ENCODE measurements at places on chromosomes 7 and 10.
A peak's percentile ranks its signal among the peaks of the same experiment; 100 is the strongest.

- no peaks in the 10 kb centered on the region for H3K36me3 ChIP-seq
- peak overlapping the region; percentile 76 for H3K27ac ChIP-seq
- no peak overlapping the region for H3K4me3 ChIP-seq
These were observed 762.7 kb downstream of the KCNMA1 start for GRCh38 chr10:76874896-76875295.

DNA sequence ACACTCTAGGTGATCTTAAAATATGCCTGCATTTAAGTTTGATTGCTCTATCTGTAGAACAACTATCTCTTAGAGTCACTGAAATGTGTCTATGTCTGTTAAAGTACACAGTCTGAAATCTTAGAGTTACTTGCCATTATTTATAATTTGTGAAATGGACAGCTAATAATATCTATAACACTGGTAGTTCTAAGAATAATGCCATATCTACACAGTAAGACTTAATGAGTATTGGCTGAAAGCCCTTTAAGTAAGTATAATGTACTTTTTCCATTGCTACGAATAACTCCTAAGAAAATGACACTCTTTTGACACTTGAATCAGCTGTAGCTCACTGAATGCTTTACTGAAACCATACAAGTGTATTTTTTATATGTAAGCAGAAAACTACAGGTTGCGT, 567.4 kb upstream of the PCDH15 start:
- H3K27ac ChIP-seq, result no peak overlapping the region
- DNase-seq, result no peak
- H3K4me3 ChIP-seq, result no peak overlapping the region
- H3K36me3 ChIP-seq, result no peaks in the 10 kb centered on the region
- no peaks in the 10 kb centered on the region for H3K27me3 ChIP-seq
- H3K4me1 ChIP-seq, result no peaks in the 10 kb centered on the region

DNA sequence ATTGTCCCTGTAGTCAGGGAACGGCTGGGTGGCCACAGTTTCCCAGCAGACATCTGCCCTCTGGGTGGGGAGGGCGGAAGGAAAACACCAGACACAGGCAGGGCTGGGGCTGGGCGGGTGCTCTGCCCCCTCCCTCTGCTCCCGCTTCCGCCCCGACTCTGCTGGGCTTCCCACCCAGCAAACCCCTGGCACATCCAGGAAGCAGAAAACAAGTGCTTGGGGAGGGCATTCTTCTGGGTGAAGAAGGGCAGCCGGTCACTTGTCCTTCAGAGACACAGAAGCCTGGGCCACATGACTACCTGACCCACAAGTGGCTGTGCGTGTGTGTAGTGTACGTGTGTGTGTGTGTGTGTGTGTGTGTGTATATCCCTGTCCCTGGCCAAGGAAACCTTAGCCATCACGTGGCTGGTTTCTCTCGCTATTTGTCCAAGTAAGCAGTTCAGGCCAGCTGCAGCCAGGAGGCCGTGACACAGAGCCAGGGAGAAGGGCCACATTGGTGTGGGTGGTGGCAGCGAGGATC, 77.9 kb downstream of the ZMIZ1 start:
- peaks cover 4% of the 10 kb centered on the region for H3K36me3 ChIP-seq
- peaks cover 67% of the 10 kb centered on the region for H3K4me1 ChIP-seq
- DNase-seq, result peak; percentile 50
- peak overlapping the region; percentile 97 for H3K27ac ChIP-seq

DNA sequence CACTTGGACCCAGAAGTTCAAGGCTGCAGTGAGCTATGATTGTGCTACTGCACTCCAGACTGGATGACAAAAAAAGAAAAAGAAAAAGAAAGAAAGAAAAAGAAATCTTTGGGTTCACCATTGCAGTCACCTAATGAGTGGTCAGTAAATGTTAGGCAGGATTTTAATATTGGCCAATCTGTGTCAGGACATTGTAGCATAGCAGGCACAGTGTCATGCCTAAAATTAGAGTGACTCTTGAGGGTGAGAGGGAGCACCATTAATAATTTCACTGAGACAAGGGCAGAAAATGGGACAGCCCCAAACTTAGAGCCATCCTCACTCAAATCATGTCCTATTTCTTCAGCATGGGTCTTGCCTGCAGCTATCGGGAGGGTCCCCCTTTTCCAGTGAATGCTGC, 221.6 kb upstream of the NRP1 start:
- no peaks in the 10 kb centered on the region for H3K27me3 ChIP-seq
- no peaks in the 10 kb centered on the region for H3K36me3 ChIP-seq
- no peak overlapping the region for H3K4me3 ChIP-seq
- H3K4me1 ChIP-seq, result no peaks in the 10 kb centered on the region
- DNase-seq, result no peak

DNA sequence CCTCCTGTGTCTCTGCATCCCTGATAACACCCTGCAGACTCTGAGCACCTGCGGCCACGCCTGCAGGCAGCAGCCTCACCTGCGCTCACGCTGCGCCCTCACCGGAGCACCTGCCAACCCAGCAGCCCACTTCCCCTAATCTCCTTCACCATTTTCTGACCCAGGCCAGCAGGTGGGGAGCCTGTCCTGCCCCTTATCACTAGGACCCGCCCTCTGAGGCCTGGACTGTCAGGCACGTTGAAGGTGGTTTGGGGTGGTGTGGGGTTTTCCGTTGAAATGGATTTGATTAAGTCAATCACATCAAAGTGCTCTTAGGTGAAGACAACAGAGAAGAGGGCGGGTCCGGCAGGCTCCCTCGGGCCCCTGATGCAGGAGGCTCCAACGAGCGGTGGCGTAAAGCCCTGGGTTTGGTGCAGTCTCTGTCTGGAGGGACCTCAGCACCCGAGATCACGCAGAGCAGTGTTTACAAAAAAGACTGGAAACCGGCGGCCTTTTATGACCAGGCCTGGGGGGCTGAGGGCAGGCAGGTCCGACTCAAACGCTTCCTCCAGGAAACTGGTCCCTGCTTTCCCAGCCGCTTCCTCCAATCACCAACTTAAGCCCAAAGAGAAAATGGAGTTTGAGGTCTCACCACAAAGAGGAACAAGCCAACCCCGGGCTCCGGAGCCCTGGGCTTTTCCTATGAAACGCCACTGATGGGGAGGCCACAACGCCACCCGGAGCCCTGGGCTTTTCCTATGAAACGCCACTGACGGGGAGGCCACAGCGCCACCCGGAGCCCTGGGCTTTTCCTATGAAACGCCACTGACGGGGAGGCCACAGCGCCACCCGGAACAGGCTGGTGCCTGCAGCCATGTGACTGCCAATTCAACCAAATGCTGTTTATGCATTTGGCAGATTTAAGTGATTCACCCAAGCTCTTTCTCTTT, 45.5 kb downstream of the DPYSL4 start:
- H3K4me3 ChIP-seq, result no peak overlapping the region
- no peak overlapping the region for H3K27ac ChIP-seq
- DNase-seq, result no peak

GRCh38 chr10:106609470-106610266, 554.8 kb downstream of the SORCS1 start:
- H3K27ac ChIP-seq, result no peak overlapping the region
- H3K4me1 ChIP-seq, result no peaks in the 10 kb centered on the region
- no peak for DNase-seq
- H3K36me3 ChIP-seq, result no peaks in the 10 kb centered on the region

- H3K36me3 ChIP-seq, result no peaks in the 10 kb centered on the region
- H3K4me1 ChIP-seq, result no peaks in the 10 kb centered on the region
- H3K4me3 ChIP-seq, result no peak overlapping the region
- no peaks in the 10 kb centered on the region for H3K27me3 ChIP-seq
- H3K27ac ChIP-seq, result no peak overlapping the region
These were observed 183.4 kb downstream of the PTPN20 start for GRCh38 chr10:47094636-47095035.

DNA sequence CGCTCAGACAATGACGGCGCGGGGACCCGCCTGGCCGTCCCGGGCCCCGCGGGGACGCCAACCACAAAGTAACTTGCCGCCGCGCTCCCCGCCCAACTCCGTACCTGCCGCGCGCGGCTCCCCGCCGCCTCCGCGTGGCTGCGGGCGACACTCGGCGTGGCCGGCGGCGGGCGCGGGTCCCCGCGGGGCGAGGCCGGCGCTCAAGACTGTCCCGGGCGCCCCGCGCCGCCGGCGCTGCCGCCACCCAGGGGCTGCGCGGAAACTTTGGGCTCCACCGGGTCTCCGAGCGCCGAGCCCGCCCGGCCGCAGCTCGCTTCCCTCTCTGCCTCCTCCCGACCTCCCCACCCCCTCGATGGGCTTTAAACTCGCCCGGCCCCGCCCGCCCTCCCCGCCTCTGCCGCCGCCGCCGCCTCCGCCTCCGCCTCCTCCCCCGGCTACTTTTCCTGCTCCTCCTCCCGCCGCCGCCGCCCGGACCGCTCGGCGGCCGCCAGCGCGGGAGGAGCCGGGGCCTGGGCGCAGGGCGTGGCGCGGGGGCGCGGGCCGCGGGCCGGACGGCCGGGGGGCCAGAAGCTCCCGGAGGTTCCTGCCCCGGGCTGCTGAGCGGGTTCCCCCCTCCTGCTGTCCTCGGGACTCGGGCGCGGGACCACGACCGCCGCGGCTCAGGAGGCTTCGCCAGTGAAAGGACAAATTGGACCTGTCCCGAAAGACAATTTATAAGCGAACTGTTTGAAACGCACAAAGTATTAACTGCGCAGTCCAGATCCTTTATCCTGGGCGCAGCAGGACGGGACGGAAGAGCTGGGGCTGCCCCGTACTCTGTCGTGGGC, 10.6 kb upstream of the GRB10 start:
- peak overlapping the region; percentile 72 for H3K27ac ChIP-seq
- H3K4me3 ChIP-seq, result peak overlapping the region; percentile 73
- no peaks in the 10 kb centered on the region for H3K36me3 ChIP-seq
- H3K4me1 ChIP-seq, result peaks cover 24% of the 10 kb centered on the region
- DNase-seq, result no peak

DNA sequence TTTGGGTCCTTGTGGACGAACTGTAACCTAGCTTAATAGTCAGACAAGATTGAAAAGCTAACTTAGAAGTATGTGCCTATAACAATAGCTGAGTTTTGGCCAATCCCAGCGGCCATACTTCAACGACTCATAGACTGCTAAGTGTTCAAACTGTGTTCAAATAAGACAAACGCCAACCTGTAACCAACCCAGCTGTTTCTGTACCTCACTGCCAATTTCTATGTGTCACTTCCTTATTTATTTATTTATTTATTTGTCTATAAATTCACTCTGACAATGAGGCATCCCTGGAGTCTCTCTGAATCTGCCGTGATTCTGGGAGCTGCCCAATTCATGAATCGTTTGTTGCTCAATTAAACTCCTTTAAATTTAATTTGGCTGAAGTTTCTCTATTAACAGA, 21.7 kb downstream of the ST8SIA6 start:
- no peak overlapping the region for H3K4me3 ChIP-seq
- H3K36me3 ChIP-seq, result no peaks in the 10 kb centered on the region
- no peak for DNase-seq
- no peaks in the 10 kb centered on the region for H3K27me3 ChIP-seq
- H3K27ac ChIP-seq, result no peak overlapping the region

DNA sequence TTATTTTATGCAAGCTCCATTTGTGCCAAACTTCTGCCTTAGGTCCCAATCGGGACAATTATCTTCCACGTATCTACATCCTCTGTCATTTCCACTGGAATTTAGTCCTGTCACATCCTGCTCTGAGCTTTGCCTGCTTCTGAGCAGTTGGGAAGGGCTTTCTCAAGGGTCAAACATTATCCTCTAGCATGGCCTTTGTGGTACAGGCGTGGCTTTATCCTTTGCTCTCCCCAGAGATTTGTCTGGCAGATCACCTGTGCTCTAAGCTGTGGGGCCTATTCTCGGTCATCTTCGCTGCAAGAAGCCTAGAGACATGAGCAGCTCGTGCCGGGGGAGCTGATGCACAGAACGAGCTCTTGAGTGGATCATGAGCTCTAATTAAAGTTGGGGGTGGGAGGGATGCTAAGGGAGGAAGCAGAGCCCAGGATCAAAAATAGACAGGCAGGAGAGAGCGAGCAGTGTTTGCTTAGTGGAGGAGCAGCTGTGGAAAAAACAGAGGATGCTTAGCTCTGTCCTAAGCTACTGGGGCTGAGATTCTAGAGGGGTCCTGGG, 19.8 kb upstream of the TMEM273 start:
- H3K4me3 ChIP-seq, result no peak overlapping the region
- H3K27ac ChIP-seq, result no peak overlapping the region
- no peaks in the 10 kb centered on the region for H3K4me1 ChIP-seq
- H3K36me3 ChIP-seq, result no peaks in the 10 kb centered on the region
- no peak for DNase-seq
- H3K27me3 ChIP-seq, result no peaks in the 10 kb centered on the region

DNA sequence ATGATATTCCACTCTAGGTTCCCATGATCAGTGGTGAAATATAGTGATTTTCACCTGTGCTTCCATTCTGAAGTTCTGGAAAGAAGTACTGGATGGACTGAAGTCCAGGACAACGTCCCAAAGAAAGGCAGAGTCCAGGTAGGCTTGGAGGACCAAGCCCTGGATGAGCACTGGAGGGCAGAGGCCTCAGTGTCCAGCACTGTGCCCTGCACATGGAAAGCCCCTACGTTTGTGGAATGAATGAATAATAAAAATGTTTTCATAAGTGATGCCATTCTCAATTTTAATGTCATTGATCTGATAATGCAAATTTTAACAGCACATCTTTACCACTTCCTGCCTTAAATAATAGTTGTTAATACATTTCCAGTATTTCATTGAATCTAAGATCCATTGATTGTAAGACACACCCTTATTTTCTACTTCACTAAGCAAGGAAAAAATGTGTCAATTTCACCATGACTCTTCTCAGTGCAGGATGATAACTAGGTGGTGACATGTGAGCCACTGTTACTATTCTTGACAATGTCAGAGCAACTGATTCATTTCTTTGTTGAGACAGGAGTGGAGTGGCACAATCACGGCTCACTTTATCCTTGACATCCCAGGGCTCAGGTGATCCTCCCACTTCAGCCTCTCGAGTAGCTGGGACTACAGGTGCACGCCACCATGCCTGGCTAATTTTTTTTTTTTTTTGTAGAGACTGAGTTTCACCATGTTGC, 35.2 kb downstream of the ZNF783 start:
- H3K4me1 ChIP-seq, result no peaks in the 10 kb centered on the region
- no peak overlapping the region for H3K27ac ChIP-seq
- H3K36me3 ChIP-seq, result peaks cover 15% of the 10 kb centered on the region
- H3K4me3 ChIP-seq, result no peak overlapping the region
- no peak for DNase-seq
- H3K27me3 ChIP-seq, result no peaks in the 10 kb centered on the region
